Breast epithelium (tissue), 4 donors: ENCODE measurements at places on chromosomes 1 and 21. TPM values are rescaled to one million over a fixed set of nuclear protein-coding genes. Genes with fewer than 3 reads are reported as not detected.

The AGPAT3 gene
- total RNA-seq = 28.2 TPM

The FCRL4 gene
- total RNA-seq = not detected

The CELSR2 gene
- 13.8 TPM for total RNA-seq

The KRTAP12-2 gene
- total RNA-seq = not detected

The TNFRSF1B gene
- total RNA-seq = 25.0 TPM

DNA sequence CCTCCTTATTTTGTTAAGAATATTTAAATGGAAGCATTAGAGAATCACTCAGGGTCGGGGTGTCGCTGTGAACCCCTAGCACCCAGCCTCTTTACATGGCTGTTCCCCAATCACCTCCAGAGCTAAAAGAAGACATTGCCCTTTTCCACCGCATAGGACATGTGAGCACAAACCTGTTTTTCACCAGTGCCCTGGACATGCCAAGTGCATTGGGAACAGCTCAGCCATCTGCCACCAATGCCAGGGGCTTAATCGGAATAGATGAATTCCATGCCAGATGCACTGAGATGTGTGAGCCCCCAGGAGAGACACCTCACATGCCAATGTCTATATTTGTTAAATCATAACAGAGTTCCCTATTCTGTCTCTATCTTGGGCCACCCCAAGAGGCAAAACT lies 33.3 kb downstream of the EIF2D start:
- DNase-seq = no peak

DNA sequence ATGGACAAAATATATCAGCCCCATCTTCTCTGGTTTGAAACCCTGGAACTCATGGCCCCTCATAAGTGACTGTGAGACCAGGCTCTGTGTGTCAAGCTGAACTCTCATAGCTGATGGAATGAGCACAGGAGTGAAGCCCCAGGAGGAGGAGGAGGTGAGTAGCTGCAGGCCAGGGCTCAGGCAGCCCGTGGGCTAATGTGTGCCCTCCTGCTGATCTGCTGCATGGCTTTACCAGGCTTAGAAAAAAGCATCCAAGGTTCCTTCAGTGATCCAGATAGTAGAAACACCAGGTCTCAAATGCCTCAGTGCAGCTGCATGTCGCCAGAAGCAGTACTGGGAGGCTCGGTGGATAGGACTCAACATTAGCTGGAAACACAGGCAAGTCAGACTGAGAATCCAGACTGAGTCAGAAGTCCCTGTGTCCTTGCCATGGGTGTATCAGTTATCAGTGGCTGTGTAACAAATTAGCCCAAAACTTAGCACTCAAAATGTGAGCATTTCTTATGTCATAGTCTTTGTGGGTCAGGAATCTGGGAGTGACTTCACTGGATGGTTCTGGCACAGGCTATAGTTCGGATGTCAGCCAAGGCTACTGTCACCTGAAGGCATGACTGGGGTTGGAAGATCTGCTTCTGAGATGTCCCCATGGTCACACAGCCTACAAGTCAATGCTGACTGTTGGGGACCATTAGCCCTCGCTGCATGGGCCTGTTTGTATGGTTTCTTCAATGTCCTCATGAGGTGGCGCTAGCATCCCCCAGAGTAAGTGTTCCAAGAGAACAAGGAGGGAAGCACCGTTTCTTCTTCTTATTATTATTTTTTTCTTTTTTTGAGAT lies 255.4 kb upstream of the IRF2BP2 start:
- DNase-seq = no peak

DNA sequence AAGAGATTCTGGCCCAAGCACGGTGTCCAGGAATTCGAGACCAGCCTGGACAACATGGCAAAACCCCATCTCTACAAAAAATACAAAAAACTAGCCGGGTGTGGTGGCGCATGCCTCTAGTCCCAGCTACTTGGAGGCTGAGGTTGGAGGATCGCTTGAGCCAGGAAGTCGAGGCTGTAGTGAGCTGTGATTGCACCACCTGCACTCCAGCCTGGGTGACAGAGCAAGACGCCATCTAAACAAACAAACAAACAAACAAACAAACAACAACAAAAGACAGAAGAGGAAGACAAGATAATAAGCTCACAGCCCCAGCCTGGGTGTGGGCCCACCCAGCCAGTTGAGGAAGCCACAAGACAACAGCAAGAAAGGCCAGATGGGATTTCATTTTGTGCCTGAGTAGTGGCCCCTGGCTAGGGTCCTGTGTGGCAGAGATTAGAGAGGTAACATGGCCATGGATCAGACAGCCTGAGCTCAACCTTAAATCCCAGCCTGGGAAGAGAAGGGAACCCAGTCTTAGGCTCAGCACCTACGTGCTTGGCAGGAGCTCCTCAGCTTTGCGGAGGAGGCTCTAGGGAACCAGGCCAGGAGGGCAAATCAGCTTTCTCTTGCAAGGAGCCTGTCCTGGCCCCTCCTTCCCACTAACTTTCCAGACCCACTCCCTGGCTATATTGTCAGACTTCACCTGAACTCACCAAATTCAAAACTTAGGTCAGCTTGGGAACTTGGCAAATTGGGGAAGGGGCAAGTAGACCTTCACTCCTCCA lies 4.9 kb upstream of the BEST4 start:
- DNase-seq = no peak

GRCh38 chr1:214588963-214589597 lies 13.9 kb upstream of the CENPF start:
- DNase-seq = no peak

GRCh38 chr1:200364091-200364759 lies 45.6 kb downstream of the ZNF281 start:
- no peak for DNase-seq

- DNase-seq = no peak
Measured at GRCh38 chr1:63448731-63449246, 74.2 kb downstream of the ITGB3BP start.

- no peak for DNase-seq
Measured at GRCh38 chr1:63362578-63362977, 4.8 kb upstream of the ALG6 start.

GRCh38 chr1:92188436-92189255 lies 29.1 kb upstream of the C1orf146 start:
- DNase-seq = no peak

GRCh38 chr1:98099501-98099900 lies 178.7 kb upstream of the DPYD start:
- DNase-seq = no peak

- DNase-seq = no peak
Measured at GRCh38 chr1:113904293-113904673, 316 bp downstream of the AP4B1 start.

DNA sequence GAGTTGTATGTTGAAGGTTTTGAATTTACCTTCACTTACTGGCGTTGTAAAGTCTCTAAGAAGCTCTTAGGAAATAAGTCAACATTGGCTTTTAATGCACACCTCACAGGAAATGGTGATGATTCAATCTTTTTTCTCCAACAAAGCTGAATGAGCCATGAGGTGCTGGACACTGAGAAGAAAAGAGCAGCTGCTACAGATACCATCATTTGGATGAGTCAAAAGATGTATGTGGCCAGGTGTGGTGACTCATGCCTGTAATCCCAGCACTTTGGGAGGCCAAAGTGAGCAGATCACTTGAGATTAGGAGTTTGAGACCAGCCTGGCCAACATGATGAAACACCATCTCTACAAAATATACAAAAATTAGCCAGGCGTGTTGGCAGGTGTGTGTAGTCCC lies 3.3 kb upstream of the IL23R start:
- DNase-seq = no peak

DNA sequence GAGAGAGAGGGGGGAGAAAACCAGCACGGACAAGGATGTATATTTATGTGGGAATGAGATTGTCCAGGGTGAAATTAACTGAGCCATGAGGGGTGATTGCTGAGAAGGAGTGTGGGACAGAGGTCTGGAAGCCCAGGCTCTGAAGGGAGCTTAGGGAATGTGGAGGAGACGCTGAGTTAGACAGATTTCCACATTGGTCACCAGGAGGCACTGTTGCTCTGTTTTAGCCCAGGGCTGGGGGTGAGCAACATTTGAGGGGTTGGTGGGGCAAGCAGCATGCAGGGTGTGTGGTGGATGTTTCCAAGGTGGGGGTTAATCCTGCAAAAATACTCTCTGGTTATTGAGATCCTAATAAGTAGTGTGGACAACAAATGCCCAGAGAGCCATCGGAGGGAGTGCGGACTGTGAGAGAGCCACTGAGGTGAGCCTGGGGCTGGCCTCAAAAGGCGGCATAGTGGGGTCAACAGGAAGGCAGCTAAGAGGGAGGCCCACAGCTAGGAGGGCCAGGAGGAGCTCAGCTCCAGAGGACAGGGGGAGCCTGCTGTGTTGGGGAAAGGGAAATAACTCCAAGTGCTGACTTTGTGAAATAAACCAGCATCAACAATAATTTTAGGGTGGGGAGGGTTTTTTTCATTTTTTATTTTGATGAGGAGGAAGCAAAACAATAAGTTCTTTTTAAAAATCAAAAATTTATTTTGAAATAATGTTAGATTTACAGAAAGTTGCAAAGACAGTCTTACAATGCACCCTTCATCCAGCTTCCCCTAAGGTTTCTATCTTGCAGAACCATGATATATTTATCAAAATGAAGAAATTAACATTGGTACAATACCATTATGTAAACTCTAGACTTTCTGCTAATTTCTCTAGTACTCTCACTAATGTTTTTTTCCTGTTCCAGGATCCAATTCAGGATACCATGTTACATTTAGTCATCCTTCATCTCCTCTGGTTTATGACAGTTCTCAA lies 82.8 kb upstream of the CD34 start:
- DNase-seq = no peak

DNA sequence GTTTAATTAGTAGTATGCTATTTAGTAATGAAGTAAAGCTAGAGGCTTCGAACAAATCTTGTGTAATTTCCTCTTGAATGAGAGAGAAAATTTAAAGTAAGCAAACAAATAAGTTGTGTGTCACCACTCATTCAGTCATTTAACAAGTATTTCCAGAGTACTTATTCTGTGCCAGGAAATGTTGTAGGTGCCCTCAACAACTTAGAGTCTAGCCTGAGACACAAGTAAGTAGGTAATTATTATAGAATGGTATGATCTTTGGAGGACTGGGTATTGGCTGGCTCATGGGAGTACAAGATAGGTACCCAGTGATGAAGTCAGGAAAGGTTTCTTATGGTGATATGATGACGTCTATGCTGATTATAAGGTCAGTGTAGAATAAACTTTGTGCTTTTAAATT lies 17.4 kb upstream of the METTL18 start:
- no peak for DNase-seq

DNA sequence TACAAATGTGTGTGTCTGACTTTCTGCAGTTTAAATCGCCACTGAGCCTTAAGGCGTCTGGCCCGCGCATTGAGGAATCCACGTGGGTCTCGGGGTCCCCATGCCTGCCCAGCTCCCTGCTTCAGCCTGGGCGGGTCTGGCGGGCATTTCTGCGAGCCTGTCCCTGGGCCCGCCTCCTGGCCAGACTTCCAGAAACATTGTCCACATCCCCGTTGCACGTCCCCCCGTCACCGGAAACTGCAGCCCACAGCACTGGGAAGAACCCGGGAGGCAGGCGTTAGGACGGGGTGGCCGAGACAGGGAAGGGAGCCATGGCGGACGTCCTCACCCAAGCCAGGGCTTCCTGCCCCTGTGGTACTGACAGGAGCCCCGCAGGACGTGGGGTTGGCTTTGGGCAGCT lies 113.1 kb upstream of the COL6A1 start:
- peak; percentile 25 for DNase-seq

DNA sequence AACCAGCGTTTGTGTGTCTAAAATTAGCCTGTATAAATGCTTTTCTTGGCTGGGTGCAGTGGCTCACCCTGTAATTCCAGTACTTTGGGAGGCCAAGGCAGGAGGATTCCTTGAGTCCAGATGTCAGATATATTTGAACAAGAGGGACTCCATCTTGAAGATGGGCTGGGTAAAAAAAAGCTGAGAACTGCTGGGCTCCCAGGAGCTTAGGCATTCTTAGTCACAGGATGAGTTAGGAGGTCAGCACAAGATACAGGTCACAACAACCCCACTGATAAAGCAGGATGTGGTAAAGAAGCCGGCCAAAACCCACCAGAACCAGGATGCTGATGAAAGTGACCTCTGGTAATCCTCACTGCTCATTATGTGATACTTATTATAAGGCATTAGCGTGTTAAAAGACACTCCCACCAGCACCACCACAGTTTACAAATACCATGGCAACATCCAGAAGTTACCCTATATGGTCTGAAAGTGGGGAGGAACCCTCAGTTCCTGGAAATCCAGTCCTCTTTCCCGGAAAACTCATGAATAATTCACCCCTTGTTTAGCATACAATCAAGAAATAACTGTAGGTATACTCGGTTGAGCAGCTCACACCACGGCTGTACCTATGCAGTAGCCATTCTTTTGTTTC lies 36.2 kb upstream of the ZNF496 start:
- no peak for DNase-seq

GRCh38 chr1:111862599-111862998 lies 106.9 kb downstream of the DDX20 start:
- DNase-seq = no peak
